Progenitor cell of endocrine pancreas (in vitro differentiated cells): ENCODE measurements at places on chromosomes 2 and 18. TPM values are rescaled to one million over a fixed set of nuclear protein-coding genes. Genes with fewer than 3 reads are reported as not detected.

The CLEC4F gene
- total RNA-seq, result not detected in 2 replicates

DNA sequence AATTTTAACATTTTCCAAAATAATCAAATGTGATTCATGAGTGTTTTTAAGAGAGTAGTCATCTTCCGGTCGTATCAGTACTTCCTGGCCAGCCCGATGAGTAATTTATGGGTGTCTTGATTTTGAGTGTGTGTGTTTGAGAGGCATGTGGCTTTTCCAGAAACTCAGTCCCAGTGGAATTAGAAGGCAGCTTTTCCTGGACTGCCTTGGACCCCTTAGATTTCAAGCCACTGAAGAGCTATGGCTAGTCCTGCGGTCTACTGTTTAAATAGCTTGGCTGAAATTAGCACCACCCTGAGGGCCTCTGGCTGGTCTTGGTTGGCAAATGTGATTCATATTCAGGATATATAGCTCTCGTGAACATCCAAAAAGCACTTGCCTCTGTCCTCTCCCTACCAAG is 59.4 kb downstream of the HK2 start:
- no peak for DNase-seq

DNA sequence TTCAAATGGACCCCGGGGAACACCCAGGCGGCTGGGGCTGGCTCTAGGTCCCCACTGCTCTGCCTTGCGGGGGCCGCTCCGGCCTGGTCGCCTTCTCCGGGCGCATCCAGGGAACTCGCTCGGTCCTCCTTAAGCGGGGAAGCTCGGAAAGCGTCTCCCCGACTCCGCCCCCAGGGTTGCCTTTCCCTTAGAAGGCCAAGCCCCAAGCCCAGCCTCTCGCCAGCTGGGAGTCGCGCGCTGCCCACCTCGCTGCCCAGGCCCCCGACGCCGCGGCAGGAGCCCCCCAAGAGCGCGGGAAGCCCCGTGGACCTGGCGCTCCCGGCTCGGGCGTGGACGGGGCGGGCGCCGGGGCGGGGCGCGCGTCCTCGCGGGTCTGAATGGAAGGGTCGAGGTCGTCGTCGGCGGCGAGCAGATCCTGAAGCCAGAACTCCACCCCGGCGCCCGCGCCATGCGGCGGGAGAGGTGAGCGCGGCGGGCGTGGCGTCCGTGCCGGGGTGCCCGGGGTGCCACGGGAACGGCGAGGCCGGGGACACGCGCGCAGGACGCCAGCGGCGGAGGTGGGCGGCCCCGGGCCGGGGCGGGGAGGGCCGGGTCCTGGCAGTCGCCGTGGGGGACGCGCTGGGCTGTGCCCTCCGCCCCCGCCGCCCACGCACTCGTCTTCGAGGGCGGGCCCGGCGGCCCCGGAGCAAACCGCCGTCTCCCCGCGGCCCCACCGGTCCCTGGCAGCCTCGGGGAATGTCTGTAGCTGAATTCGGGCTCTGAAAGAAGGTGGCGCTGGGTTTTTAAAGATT is at the start of gene BOK:
BOK (plus strand) TSS at position 214 of the 791 bp plus-strand sequence. CDS start 739 bp downstream, outside the sequence.
- DNase-seq, result no peak

GRCh38 chr2:130767408-130767775 is 12.1 kb downstream of the AMER3 start:
- no peak for DNase-seq

The AQP4 gene
- 1.6 and 1.7 TPM in 2 replicates for total RNA-seq

DNA sequence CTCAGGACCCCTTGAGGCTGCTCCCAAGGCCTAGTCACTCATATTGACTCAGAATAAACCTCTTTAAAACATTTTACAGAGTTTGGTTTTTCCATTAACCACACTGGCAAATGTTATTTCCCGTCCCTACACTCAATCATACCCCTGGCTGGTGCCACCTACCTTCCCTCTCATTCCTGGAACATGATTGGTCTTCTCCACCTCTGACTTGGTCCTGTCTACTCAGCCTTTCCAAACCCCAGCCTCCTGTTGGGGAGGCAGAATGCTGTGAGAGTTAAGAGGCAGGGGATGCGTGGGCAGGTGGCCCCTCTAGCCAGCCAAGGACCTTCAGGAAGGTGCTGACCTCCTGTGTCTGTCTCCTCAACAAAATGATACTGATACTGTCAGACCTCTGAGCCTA is 149.3 kb downstream of the CABLES1 start:
- DNase-seq, result no peak

The FEV gene
- 13.5 and 15.6 TPM in 2 replicates for total RNA-seq

DNA sequence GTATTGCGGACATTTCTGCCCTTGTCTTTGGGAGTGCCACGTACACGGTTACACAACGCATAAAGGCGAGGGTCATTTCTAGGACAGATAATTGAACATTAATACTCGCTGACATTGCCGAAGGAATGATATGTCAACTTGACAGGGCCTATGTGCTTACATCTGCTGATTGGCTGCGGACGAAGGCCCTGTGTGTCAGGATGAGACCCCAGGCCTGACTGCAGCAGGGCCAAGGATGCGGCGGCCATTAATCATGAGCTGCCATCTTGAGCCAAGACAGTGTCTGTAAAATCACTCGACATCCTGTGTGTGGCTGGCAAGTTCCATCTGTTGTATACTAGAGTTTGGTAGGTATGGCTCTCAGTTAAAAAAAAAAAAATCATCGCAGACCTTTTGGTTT is 96.6 kb downstream of the MEIS1 start:
- no peak for DNase-seq

The PDCD1 gene
- total RNA-seq, result not detected in 2 replicates

GRCh38 chr2:34025196-34025595 is 426.1 kb upstream of the FAM98A start:
- DNase-seq, result no peak

DNA sequence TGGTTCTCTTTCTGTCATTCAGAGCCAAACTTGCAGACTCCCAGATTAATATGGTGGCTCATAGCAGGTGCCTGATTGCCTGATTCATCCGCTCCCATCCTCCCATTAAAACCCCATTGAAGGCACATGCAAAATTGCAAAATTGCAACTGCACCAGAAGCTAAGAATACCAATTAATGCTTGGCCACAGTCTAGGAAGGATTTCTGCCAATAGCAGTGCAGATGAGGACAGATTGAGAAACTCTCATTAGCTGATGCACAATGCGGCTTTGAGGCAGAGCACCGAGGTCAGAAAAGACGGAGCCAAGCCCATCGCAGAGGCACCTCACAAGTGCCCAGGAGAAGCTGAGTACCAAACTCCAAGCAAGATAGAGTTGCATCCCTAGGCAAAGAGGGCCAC is 172.8 kb downstream of the ARL4C start:
- DNase-seq, result no peak

GRCh38 chr2:233940376-233941276 is 23.5 kb downstream of the TRPM8 start:
- no peak for DNase-seq

The OTOS gene
- not detected in 2 replicates for total RNA-seq

The LYPD1 gene
- total RNA-seq, result 7.1 and 13.8 TPM in 2 replicates
